ENCODE measurements at places on chromosomes 7 and 10. TPM values are rescaled to one million over a fixed set of nuclear protein-coding genes. Genes with fewer than 3 reads are reported as not detected.
A peak's percentile ranks its signal among the peaks of the same experiment; 100 is the strongest.

Gene MEOX2
- not detected for total RNA-seq

Gene DNAAF5
- 42.7 TPM for total RNA-seq

- H3K27ac ChIP-seq = no peak overlapping the region
- H3K27me3 ChIP-seq = no peaks in the 10 kb centered on the region
- no peak overlapping the region for H3K4me3 ChIP-seq
- no peak for DNase-seq
These were observed 39.6 kb upstream of the KCND2 start for GRCh38 chr7:120233338-120233737.

GRCh38 chr10:24289235-24289634 is 80.3 kb downstream of the KIAA1217 start:
- no peaks in the 10 kb centered on the region for H3K27me3 ChIP-seq
- H3K27ac ChIP-seq = no peak overlapping the region
- no peaks in the 10 kb centered on the region for H3K4me1 ChIP-seq
- no peak overlapping the region for H3K4me3 ChIP-seq
- DNase-seq = no peak

DNA sequence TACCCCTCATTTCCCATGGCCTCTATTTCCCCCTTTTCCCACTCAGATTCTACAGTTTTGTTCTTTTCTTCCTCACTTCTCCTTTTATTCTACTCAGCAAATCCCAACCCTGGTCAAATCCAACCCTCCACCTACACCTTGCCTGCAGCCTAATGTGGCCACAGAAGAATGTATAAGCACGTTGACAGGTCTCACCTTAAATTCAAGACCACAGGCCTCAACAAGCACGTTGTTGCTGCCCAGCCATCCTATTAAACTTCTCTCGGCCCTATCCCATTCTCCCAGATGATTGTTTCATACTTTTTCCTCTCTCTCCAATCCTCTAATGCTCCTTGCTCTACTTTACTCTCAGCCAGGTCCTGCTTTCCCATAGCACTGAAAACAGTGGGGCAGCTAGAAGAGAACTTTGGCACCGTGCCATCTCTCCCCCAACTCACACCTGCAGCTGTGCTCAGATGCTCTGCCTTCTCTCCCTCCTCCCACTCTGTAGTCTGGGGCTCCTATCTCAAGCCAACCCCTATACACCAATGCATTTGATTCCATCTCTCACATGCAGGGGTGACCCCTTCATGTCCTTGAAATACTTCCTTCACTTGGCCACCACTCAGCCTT is 6.8 kb upstream of the EIF3A start:
- H3K4me1 ChIP-seq = peaks cover 29% of the 10 kb centered on the region
- H3K4me3 ChIP-seq = no peak overlapping the region
- H3K27ac ChIP-seq = no peak overlapping the region
- H3K36me3 ChIP-seq = peaks cover 7% of the 10 kb centered on the region

GRCh38 chr10:117175215-117175900 is 21.9 kb upstream of the KCNK18 start:
- peak overlapping the region; percentile 55 for H3K27ac ChIP-seq
- H3K4me1 ChIP-seq = peaks cover 19% of the 10 kb centered on the region
- H3K27me3 ChIP-seq = peaks cover 31% of the 10 kb centered on the region
- peak overlapping the region; percentile 83 for H3K4me3 ChIP-seq

DNA sequence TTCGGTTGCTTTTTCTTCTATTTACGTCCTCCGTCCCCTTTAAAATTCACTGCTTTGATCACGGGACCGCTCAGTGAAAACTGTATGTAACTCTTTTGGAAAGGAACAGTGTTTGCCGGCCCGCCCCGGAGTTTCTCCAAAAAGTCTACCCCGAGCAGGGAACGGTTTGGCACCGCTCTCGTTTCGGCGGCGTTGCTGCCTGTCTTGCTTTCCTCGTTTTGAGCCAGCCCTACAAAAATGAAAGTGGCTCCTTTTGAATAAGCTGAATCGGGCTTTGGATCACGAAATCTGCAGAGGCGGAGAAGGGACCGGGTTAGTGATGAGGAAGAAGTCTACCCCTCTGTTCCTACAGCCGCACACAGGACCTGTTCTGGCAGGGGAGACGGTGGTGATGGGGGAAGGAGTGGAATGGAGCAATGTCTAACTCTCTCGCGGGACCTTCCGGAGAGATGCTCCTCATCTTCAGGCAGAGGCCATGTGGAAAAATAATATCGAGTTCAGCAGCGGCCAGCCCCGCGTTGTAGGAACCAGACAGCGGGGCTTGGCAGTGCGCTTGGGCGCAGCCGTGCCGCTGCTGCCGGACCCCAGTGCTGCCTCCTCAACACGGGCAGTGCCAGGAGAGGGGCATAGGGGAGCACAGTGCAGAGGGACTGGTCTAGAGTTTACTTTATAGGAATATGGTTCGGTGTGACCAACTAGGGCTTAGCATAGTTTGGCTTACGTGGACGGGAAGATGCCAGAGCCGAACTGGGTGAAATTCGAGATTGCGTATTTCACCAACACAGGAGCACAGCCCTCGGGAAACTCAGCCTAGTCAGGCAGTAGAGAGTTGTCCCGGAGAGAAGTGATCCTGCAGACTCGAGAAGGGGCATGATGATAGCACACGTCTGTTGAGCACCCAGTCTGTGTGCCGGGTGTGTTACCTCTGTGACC is 1.4 kb downstream of the HTRA1 start:
- H3K4me1 ChIP-seq = peaks cover 5% of the 10 kb centered on the region
- H3K36me3 ChIP-seq = no peaks in the 10 kb centered on the region
- H3K27ac ChIP-seq = no peak overlapping the region
- H3K4me3 ChIP-seq = peak overlapping the region; percentile 73

DNA sequence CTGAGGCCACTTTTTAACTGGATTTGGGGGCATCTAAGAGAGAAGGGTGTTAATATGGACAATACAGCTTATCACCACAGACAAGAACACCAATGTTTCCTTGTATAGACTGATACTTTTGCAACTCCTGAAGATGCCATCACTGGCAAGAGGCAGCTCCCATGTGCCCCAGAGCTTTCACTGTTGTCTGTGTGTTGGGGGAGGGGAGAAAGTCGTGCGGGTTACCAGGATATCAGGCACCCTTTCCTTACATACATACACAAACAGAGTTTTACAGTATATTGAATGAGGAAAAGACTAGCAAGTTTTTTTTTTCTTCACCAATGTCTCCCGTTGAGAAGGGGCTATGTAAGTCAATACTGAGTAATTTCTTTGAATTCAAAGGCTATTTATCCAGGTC is 4.1 kb upstream of the DLX6 start:
- peaks cover 4% of the 10 kb centered on the region for H3K36me3 ChIP-seq
- H3K4me3 ChIP-seq = no peak overlapping the region
- no peak for DNase-seq

Gene TWIST1
- 5.6 TPM for total RNA-seq

Gene C7orf57
- total RNA-seq = 0.31 TPM

- H3K27me3 ChIP-seq = no peaks in the 10 kb centered on the region
- no peaks in the 10 kb centered on the region for H3K4me1 ChIP-seq
- DNase-seq = no peak
- H3K36me3 ChIP-seq = no peaks in the 10 kb centered on the region
These were observed 23.9 kb downstream of the RNF133 start for GRCh38 chr7:122675011-122675410.

GRCh38 chr7:142338633-142339501 is 81.0 kb upstream of the PRSS58 start:
- DNase-seq = no peak
- peaks cover 8% of the 10 kb centered on the region for H3K27me3 ChIP-seq
- H3K27ac ChIP-seq = peak overlapping the region; percentile 5
- H3K36me3 ChIP-seq = no peaks in the 10 kb centered on the region
- H3K4me3 ChIP-seq = no peak overlapping the region

Gene EPO
- total RNA-seq = not detected

Gene SORCS3
- total RNA-seq = not detected

GRCh38 chr10:62582804-62583208 is 208.6 kb downstream of the ZNF365 start:
- DNase-seq = no peak
- peaks cover 6% of the 10 kb centered on the region for H3K27me3 ChIP-seq
- H3K4me1 ChIP-seq = peaks cover 5% of the 10 kb centered on the region

Measured in activated T-helper 1 cell treated with anti-CD3 and anti-CD28 coated beads, Interleukin-12 subunit alpha, Interleukin-12 subunit beta, Interleukin-2, Interleukin-4 antibody, amounts not matched to agents 30 ng/mL and 10 ng/mL and 1 ng/mL, durations not matched to agents 14 hours and 24 hours and 36 hours (primary cell).